ENCODE measurements at places on chromosomes 6 and 20. TPM values are rescaled to one million over a fixed set of nuclear protein-coding genes. Genes with fewer than 3 reads are reported as not detected.

FOXP4 gene
- 18.5 TPM for polyA plus RNA-seq

- H3K36me3 ChIP-seq, result no peaks in the 10 kb centered on the region
- H3K4me1 ChIP-seq, result no peaks in the 10 kb centered on the region
- H3K4me3 ChIP-seq, result no peak overlapping the region
Measured at GRCh38 chr6:35810971-35811698, 6.0 kb downstream of the LHFPL5 start.

GRCh38 chr6:157158456-157158855, 164.9 kb downstream of the TMEM242 start:
- no peaks in the 10 kb centered on the region for H3K27me3 ChIP-seq
- DNase-seq, result no peak
- no peak overlapping the region for H3K4me3 ChIP-seq
- no peaks in the 10 kb centered on the region for H3K4me1 ChIP-seq
- H3K36me3 ChIP-seq, result peaks cover 39% of the 10 kb centered on the region

DNA sequence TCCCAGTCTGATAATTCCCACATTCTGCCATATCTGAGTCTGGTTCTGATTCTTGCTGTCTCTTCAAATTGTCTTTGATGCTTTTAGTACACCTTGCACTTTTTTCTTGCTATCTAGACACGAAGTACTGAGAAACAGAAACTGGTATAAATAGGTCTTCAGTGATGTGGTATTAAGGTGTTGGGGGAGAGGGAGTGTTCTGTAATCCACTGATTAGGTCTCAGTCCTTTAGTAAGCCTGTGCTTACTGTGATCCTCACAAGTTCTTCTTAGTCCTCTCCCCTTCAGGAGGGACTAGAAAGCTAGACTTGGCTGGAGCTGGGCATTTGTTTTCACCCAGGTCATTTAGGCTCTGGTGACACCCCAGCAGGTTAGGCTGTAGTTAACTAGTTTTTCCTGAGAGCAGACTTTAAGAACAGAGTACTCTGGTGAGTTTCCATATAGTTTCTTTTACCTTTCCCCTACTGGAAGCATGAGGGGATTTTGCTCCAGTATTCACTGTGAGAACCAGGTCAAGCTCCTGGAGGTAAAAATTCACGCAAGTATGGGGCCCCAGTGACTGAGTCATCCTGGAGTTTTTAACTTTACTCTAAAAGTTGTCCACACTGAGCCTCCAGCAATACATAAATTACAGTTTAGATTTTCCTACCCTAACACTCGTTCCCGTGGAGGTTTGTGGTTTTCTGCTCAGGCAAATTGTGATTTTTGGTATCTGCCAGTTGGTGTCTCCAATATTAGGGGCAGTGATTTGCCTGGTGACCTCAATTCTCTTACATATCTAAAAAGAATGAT, 154.6 kb downstream of the CDKAL1 start:
- H3K27ac ChIP-seq, result no peak overlapping the region
- no peak overlapping the region for H3K4me3 ChIP-seq
- H3K27me3 ChIP-seq, result no peaks in the 10 kb centered on the region

DNA sequence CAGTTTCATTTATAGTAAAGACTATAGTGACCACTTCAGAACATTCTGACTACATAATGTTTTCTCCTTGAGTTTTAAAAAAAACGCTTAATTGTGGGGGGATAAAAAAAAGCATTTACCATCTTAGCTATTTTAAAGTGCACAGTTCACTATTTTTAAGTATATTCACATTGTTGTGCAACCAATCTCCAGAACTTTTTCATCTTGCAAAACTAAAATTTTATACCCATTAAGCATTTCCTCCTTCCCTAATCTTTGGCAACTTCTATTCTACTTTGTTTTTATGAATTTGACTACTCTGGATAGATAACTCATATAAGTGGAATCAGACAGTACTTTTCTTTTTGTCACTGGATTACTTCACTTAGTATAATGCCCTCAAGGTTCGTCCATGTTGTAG, 62.3 kb downstream of the FKBP5 start:
- peaks cover 4% of the 10 kb centered on the region for H3K36me3 ChIP-seq
- DNase-seq, result no peak
- H3K27ac ChIP-seq, result no peak overlapping the region

CCDC170 gene
- 2.7 TPM for polyA plus RNA-seq

- H3K27me3 ChIP-seq, result no peaks in the 10 kb centered on the region
- DNase-seq, result no peak
- H3K4me3 ChIP-seq, result no peak overlapping the region
Measured at GRCh38 chr20:33518071-33518470, 28.2 kb downstream of the CBFA2T2 start.

GRCh38 chr20:44886266-44886651, 754 bp downstream of the YWHAB start:
- no peaks in the 10 kb centered on the region for H3K27me3 ChIP-seq
- peaks cover 2% of the 10 kb centered on the region for H3K4me1 ChIP-seq
- H3K27ac ChIP-seq, result peak overlapping the region; percentile 98
- no peak for DNase-seq
- peak overlapping the region; percentile 92 for H3K4me3 ChIP-seq

DNA sequence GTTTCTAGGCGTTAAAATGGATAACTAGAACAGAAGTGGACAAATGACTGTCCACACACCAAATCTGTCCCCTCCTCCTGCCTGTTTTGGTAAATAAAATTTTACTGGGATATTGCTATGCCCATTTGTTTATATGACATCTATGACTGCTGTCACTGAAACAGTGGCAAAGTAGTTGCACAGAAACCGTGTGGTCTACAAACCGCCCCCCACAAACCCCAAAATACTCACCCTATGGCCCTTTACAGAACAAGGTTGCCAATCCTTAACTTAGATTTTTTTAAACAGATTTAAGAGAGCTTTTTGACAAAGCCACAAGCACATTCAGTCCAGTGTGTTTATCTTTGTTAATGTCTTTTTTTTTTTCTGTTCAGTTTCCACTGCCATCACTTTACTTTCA, 137.8 kb downstream of the MTFR2 start:
- no peak overlapping the region for H3K27ac ChIP-seq
- no peak for DNase-seq
- peaks cover 3% of the 10 kb centered on the region for H3K4me1 ChIP-seq
- no peaks in the 10 kb centered on the region for H3K27me3 ChIP-seq
- no peaks in the 10 kb centered on the region for H3K36me3 ChIP-seq

- no peak overlapping the region for H3K27ac ChIP-seq
- no peaks in the 10 kb centered on the region for H3K36me3 ChIP-seq
- H3K4me3 ChIP-seq, result no peak overlapping the region
- H3K27me3 ChIP-seq, result no peaks in the 10 kb centered on the region
- H3K4me1 ChIP-seq, result no peaks in the 10 kb centered on the region
Measured at GRCh38 chr20:11740975-11741374, 176.7 kb upstream of the BTBD3 start.

- H3K27ac ChIP-seq, result peak overlapping the region; percentile 80
- H3K4me1 ChIP-seq, result no peaks in the 10 kb centered on the region
- H3K27me3 ChIP-seq, result no peaks in the 10 kb centered on the region
- peak; percentile 48 for DNase-seq
- H3K36me3 ChIP-seq, result no peaks in the 10 kb centered on the region
Measured at GRCh38 chr6:160917572-160917971, 74.0 kb upstream of the MAP3K4 start.

DNA sequence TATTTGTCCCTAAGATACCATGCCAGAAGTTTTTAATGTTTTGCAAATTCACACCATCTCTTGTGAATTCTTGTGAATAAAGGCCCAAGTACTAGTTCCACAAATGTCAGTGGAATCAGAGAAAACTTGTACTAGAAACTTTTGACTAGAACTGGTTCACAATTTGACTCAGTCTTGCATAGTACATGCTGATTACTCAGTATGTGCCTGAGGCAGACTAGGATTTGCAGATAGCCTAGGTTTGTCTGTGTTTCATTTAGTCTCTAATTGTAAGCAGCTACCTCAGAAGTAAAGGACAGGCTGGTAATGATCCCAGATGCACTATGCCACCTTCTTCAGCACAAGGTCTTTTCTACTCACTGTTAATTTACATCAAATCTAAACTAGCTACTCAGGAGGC, 34.2 kb upstream of the GSTA4 start:
- H3K27ac ChIP-seq, result no peak overlapping the region
- H3K36me3 ChIP-seq, result peaks cover 41% of the 10 kb centered on the region
- H3K27me3 ChIP-seq, result no peaks in the 10 kb centered on the region
- H3K4me3 ChIP-seq, result no peak overlapping the region

DNA sequence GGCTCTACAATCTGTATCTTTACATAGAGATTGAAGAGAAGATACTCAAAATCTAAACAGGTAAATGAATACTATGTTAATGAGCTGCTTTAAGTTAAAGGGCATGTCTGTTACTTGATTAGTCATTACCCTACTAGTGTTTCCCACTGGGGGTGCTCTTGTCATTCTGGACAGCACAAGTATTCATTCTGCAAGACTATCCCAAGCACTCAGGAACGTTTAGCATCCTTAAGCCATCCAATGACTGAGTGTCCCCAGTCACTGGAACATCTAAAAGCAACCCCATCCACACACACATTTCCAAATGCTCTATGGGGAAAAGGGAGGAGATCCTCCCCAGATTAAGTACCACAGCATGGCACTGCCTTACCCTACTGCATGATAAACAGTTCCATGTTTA, 25.7 kb downstream of the EZR start:
- no peaks in the 10 kb centered on the region for H3K27me3 ChIP-seq
- no peak overlapping the region for H3K27ac ChIP-seq
- peaks cover 50% of the 10 kb centered on the region for H3K36me3 ChIP-seq
- H3K4me3 ChIP-seq, result no peak overlapping the region
- peak; percentile 50 for DNase-seq

DNA sequence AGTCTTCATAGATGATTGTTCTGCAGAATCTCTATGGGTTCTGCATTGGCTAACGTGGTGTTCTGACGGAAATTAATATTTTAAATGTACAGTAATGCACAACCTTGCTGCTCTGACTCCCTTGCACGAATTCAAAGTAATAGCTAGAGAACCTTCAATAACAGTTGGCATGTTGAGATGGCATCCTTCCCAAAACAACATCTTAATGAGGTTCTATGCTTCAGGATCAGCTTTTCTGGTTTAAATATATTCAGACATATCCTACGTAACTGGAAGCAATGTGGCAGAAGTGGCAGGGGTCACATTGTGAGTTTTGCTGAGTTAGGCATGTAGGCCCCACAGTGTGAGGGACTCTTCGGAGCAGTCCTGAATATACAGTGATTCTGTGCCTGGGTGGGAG, 25.7 kb downstream of the DSE start:
- H3K4me3 ChIP-seq, result no peak overlapping the region
- H3K27me3 ChIP-seq, result no peaks in the 10 kb centered on the region
- peaks cover 4% of the 10 kb centered on the region for H3K36me3 ChIP-seq
- no peak overlapping the region for H3K27ac ChIP-seq
- DNase-seq, result no peak
- H3K4me1 ChIP-seq, result no peaks in the 10 kb centered on the region

DNA sequence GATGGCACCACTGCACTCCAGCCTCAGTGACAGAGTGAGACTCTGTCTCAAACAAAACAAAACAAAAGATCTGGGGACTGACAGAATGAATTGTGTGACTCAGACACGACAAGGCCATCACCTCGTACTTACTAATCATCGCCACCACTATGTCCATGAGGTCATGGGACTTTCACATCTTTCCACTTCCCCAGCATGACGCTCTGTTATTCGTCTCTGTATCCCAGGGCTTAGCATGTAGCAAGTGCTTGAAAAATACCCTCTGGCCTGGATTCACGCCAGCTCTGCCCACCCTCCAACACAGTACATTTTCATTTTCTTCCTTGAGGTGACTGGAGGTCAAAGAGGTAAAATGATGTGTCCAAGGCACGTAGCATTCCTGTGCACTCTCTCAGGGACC, 27.8 kb downstream of the FGD2 start:
- H3K27me3 ChIP-seq, result no peaks in the 10 kb centered on the region
- H3K27ac ChIP-seq, result no peak overlapping the region
- H3K4me3 ChIP-seq, result no peak overlapping the region
- DNase-seq, result no peak

DNA sequence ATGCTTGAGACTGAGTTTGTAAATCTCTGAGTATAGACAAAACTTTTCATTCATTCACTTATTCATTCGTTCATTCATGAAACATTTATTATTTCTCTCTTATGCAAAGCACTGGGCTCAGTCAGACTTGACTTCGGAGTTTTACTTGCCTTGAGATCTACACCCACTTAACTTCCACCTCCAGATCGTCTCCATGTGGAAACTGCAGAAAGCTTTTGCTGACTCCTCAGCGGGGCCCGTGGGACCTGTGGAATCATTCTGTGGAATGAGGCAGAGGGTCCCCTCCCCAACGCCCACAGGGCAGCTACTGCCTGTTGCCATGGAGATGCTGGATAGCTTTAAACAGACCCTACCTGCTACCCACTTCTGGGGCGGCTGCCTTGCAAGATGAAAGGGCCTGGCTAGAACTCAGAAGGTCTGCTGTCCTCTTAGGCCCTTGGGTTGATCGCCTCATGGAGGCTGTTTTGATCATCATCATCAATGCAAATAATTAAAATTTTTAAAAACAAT, 66.4 kb upstream of the KCNG1 start:
- peaks cover 18% of the 10 kb centered on the region for H3K27me3 ChIP-seq
- H3K4me3 ChIP-seq, result no peak overlapping the region

HLA-DOA gene
- polyA plus RNA-seq, result 0.81 TPM

SIRPD gene
- polyA plus RNA-seq, result not detected

DNA sequence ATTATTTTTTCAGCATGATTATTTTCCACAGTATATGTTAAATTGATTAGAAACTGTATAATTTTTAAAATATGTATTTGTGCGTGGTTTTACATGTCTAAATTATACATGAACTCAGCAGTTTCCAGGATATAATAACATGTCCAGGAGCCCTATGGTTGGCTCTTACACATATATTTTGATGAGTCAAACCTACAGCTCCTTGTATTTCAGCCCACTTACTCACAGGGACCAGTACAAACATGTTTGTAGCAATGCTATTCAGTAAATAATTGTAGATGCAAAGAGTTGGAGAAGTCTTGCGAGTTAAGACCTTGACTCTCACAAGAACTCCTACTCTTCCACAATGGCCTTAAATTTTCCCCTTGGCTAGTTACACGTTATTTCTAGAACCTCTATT, 107.2 kb upstream of the SASH1 start:
- no peaks in the 10 kb centered on the region for H3K27me3 ChIP-seq
- H3K4me1 ChIP-seq, result no peaks in the 10 kb centered on the region

DNA sequence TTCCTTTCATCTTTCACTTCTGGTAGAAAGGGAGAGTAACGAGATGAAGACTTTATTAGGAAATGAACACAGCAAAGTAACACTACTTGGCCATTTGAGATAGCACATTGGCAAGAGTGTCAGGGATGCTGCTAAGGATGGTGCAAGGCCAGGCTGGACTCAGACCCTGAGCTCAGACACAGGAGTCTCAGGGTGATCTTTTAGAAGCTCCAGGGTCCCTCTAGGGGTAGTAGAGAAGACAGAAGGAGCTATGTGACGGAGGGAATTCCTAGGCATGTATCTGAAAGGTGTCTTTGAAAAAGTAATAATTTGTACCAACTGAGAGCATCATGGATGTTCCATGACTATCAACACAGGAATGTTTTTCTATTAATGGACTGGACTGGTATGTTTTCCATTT, 436.5 kb downstream of the DHX35 start:
- DNase-seq, result no peak
- no peaks in the 10 kb centered on the region for H3K27me3 ChIP-seq
- H3K4me1 ChIP-seq, result no peaks in the 10 kb centered on the region
- no peak overlapping the region for H3K4me3 ChIP-seq

TBC1D7 gene
- polyA plus RNA-seq, result 13.2 TPM

GRCh38 chr6:72649032-72649984, 27.4 kb downstream of the KCNQ5 start:
- no peaks in the 10 kb centered on the region for H3K27me3 ChIP-seq
- H3K36me3 ChIP-seq, result no peaks in the 10 kb centered on the region
- DNase-seq, result no peak
- H3K27ac ChIP-seq, result no peak overlapping the region
- no peaks in the 10 kb centered on the region for H3K4me1 ChIP-seq
- no peak overlapping the region for H3K4me3 ChIP-seq
